ENCODE measurements at places on chromosomes 1 and 21.
A peak's percentile ranks its signal among the peaks of the same experiment; 100 is the strongest.

DNA sequence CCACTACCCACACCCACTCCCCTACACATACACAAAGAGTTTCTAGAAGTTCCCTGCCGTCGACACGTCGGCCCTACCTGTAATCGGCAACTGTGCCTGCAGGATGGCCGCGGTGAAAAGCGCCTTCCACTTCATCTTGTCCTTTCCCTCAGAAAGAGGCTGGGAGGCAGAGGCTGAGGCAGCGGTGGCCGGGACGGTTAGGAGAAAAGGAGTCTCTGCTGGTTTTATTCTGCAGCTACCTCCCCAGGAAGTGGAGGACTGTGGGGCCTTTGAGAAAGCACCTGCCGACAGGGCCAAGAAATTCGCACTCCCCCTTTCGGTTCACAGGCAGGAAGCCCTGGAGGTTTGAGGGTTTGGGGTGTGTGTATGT is at the start of gene CD247:
Gene CD247, minus strand, starts transcription at position 199 of the 370 bp plus-strand sequence. Its CDS starts 64 bp downstream, at position 135.
- DNase-seq, result peak; percentile 58

DNA sequence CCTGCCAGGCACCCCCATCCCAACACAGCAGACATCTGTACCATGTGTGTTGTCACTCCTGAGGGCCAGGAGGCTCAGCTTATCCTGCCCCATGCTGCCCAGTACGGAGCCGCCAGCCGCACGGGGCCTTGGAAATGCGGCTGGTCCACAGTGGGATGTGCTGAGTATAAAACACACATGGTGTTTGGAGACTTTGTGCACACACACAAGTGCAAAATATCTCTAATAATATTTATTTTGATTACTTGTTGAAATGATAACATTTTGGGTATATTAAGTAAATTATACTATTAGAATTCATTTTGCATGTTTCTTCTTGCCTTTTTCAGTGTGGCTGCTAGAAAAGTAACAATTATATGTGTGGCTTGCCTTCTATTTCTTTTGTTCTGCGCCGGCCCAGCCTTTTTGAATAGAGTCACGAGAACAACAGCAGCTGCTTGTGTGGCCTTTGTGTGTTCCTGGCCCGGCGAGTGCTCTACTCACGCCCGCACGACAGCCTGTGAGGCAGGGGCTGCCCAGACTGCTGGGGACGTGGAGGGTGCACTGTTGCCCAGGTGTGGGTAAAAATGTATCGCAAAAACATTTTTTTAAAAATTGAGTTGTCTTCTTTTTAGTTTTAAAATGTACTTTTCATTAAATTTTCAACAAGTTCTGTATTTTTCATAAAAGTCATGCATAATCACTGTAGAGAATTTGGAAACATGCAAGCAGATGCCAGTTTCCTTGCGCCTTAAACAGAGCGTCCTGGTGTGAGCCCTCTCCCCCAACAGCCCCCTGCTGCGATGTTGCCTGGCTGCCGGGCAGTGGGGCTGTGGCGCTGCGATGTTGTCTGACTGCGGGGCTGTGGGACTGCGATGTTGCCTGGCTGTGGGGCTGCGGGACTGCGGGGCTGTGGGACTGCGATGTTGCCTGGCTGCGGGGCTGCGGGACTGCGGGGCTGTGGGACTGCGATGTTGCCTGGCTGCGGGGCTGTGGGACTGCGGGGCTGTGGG is 35.5 kb downstream of the COQ8A start:
- DNase-seq, result no peak

DNA sequence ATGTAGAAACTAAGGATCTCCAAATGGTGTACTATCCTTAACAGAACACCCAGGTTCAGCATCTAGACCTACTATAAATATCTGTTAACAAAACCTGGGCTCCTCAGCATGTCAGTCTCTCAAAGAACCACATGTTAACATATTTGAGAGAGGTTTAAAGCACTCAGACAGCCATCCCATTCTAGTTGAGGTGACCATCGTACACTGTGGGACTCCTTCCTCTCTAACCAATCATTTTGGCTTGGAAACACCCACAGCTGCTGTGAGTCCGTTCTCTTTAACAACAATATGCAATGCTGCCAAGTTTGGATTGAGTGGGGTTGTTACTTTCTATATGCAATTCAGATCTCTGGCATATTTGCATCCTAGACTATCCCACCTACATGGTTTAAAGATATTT is 105.8 kb downstream of the MRPL39 start:
- DNase-seq, result no peak

- no peak for DNase-seq
Observed at GRCh38 chr1:164704954-164705353, 146.0 kb downstream of the PBX1 start.

DNA sequence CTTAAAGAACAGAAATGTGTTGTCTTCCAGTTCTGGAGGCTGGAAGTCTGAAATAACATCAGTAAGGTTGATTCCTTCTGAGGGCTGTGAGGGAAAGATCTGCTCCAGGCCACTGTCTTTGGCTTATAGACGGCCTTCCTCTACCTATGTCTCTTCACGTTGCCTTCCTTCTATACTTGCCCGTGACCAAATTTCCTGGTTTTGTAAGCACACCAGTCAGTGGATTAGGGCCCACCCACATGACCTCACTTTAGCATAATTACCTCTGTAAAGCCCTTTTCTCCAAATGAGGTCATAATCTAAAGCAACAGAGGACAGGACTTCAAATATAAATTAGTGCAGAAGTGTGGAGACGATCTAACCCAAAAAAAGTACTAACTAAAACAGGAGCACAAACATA is 231.6 kb downstream of the NRIP1 start:
- no peak for DNase-seq

DNA sequence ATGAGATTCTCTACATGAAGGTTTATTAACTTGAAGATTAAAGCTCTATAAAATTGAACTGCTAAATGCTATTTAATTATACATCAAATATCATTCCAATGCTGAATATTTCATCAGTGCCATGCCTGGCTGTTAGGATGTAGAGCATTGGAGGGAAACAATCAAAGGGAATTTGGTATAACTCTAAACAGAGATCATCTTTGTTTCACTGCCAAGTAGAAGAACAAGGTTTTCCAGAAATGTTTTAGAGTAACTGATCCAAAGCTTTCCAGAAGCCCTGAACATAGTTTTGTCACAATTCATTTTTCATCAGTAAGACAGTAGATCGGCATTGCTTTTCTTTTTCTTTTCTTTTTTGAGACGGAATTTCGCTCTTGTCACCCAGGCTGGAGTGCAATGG is 5.9 kb upstream of the DSTYK start:
- DNase-seq, result no peak

DNA sequence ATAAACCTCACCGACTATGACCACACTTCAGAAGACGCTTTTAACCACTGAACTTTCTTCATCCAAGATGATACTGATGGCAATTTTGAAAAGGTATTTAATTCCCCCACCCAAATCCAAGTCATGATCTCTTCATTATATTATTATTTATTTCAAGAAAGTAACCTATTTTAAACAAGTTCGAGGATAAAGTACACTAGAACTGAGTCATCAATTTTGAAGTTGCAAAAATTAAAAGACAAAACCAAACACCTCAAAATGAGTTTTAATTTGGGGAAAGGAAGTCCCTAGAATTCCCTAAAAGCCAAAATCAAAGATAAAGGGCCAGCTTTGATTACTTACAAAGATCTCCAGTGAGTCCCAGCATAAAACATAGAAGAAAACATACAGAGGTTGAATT is 55.4 kb upstream of the RAP1GAP start:
- DNase-seq, result no peak

- no peak for DNase-seq
Observed at GRCh38 chr1:17907999-17908398, 152.9 kb downstream of the ACTL8 start.

- DNase-seq, result no peak
Observed at GRCh38 chr1:46244656-46245371, 2.7 kb upstream of the RAD54L start.

- no peak for DNase-seq
Observed at GRCh38 chr1:200006711-200007110, 20.8 kb upstream of the NR5A2 start.

- DNase-seq, result no peak
Observed at GRCh38 chr1:112304126-112304525, 91.9 kb upstream of the CTTNBP2NL start.

DNA sequence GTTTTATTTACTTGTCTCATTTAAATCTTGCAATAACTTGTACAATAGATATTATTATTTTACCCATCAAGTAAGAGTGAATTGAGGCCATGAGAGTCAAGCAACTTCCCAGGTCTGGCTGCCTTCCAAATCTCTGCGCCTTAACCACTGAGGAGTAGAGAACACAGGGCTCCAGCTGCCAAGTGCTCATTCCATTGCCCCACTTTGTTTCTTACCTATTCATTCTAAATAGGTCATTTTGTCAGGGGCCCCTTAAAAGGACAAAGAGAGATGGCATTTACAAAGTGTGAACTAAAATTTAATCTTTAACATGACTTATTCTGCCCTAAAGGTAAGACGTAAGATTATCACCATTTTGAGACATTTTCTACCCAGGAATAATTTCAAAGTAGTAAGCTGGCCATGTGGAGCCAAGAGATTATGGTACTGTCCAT is 3.5 kb downstream of the PPP1R15B start:
- no peak for DNase-seq

- DNase-seq, result no peak
Observed at GRCh38 chr1:50060279-50060678, 36.5 kb upstream of the AGBL4 start.

- DNase-seq, result no peak
Observed at GRCh38 chr1:221776495-221777301, 34.8 kb upstream of the DUSP10 start.

DNA sequence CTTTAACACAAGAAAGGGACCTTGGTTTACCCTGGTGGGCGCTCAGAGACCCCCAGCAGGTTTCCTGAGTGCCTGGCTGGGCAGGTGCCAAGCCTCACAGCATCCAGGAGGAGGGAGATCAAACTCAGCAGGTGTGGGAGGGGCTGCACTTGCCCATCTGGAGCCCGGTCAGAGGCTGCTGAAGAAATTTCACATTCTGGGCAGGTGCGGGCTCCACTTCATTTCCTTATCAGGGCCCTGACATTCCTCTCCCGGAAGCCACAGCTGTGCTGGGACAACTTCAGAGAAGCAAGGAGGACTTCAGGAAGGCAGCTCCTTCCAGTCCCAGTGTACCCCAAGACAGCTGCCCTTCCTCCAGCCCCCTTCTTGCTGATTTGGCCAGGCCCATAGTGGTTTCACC is 82.9 kb downstream of the ITPKB start:
- no peak for DNase-seq

- DNase-seq, result no peak
Observed at GRCh38 chr1:230661976-230662375, 19.7 kb downstream of the COG2 start.

GRCh38 chr1:73644198-73644597 is 553.8 kb downstream of the LRRIQ3 start:
- DNase-seq, result no peak

- DNase-seq, result no peak
Observed at GRCh38 chr1:238675221-238675620, 711.1 kb upstream of the CHRM3 start.

- no peak for DNase-seq
Observed at GRCh38 chr1:174789399-174789798, 210.3 kb upstream of the CACYBP start.
